NCI-H1694 (cell line): ENCODE measurements at places on chromosomes 3 and 15.

DNA sequence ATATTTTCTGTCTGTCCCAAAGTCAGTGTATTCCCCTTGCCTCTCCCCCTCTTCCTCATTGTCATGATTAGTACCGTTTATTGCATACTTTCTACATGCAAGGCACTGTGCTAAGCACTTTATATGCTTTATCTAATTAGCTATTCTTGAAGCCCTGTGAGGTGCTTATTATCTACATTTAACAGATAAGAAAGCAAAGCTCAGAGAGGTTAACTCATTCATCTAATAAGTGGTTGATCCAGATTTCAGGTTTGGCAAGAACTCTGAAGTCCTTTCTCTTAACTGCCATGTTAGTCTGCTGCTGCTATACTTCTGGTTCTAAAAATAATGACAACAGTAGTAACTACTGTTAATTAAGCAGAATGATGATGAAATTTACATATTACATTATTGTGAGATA lies 13.5 kb downstream of the IQGAP1 start:
- DNase-seq, result no peak

GRCh38 chr3:19526071-19526470 lies 377.8 kb downstream of the KCNH8 start:
- DNase-seq, result no peak

- DNase-seq, result no peak
These were observed 21.8 kb downstream of the MGLL start for GRCh38 chr3:127800508-127800907.

GRCh38 chr3:149527531-149528339 lies 53.2 kb downstream of the TM4SF4 start:
- DNase-seq, result no peak

GRCh38 chr15:63888146-63888545 lies 54.4 kb upstream of the HERC1 start:
- no peak for DNase-seq

- DNase-seq, result no peak
These were observed 21.0 kb downstream of the PRICKLE2 start for GRCh38 chr3:64203969-64204908.

- DNase-seq, result no peak
These were observed 112.9 kb downstream of the CNTN4 start for GRCh38 chr3:2211568-2211967.

GRCh38 chr3:45940781-45941365 lies 2.4 kb upstream of the CXCR6 start:
- DNase-seq, result no peak

GRCh38 chr15:27250223-27250622 lies 279.2 kb downstream of the GABRG3 start:
- no peak for DNase-seq

DNA sequence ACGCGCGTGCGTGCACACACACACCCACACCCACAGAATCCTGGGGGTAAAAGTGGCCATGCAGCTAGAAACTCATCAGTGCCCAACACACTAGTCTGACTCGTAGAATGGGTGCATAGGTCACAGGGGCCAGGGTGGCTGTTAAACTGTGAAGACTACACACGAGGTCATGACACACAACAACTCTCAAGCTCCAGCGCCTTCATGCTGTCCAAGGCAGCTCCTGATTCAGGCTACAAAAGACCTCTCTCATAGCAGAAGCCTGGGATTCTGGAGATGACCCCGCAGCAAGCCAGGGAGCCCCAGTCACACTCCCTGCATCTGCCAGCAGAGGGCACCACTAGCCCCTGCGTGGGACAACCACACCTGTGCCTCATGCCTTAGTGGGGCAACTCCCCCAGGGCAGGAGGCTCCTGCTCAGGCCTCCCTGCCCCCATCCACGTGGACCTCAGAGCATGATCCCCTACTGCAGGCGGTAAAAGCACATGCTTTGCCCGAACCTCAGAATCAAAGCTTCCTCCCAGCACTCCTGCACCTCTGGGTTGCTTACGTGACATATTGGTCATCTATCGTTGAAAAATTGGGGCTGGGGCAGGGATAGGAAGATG lies 93.1 kb downstream of the LRIG1 start:
- DNase-seq, result no peak

- no peak for DNase-seq
These were observed 264.2 kb downstream of the ROBO2 start for GRCh38 chr3:77303955-77304699.

- no peak for DNase-seq
These were observed 1.1 kb upstream of the SETD5 start for GRCh38 chr3:9396301-9396631.

- DNase-seq, result no peak
These were observed 134.2 kb upstream of the NSMCE3 start for GRCh38 chr15:29403772-29404171.

DNA sequence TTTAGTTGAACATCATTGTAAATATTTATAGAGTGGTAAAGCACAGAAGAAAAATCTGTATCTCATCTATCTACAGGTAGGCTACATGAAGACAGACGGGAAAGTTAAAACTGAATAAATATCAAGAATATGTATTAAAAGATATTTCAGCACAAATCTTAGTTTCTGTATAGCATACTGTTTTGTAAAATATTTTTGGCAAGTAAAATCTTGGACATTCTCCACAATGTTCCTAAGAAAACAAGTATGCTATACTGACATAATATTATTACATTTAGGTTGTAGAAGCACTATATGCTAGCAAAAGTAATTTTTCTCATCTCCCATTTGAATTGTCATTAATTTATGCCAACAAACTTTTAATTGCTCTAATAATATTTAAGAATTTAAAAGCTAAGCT lies 326.4 kb upstream of the ARL6 start:
- no peak for DNase-seq

DNA sequence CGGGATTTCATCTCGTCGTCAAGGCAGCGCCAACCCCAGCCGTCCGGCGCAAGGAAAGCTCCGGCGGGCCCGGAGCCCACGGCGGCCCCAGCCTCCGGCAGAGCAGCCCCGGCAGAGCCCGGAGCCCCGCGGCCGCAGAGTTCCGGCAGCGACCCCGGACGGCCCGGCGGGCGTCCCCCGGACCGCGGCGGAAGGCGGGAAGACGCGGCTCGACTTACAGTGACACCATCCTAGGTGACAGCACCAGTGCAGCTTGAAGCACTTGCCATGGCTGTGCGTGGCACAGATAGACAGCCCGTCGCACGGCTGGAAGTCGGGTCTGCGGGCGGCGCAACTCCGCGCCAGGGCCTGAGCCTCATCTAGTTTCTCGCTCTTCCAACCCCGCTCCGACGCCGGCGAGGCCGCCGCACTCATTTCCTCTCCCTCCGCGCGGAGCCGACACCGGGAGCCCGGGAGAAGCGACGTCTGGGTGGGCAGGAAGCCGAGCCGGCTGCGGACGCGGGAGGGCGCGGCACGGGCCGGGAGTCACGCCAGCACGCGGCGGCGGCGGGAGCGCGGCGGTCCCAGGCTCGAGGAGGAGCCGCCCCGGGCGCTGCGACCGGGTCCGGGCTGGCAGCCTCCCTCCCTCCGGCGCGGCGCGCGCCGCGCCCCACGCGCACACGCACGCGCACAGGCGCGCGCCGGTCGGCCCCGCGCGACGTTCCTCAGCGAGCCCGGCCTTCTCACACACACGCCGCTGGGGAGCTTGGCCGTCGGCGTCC lies at the start of gene C3orf70:
C3orf70 (minus strand) TSS at position 651 of the 761 bp plus-strand sequence; CDS start at position 414, 237 bp downstream.
- no peak for DNase-seq

- no peak for DNase-seq
These were observed 40.4 kb upstream of the CTNNB1 start for GRCh38 chr3:41158947-41159346.

DNA sequence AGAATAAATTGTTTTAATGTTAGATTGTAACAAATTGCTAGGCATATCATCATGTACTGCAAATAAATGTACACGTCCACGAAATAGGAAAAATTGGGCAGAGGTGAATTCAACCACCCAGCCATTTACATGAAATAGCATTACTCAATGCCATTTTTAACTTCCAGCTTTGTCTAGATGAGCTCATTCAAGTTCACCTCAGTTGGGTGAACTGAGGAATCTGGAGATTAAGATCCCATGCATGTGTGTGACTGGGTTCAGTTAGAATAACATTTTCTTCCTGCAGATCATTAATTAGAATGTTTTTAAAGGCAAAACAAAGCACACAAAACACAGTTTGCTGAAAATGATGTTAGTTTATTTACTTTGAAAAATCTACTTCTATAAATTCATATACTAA lies 767.8 kb upstream of the GOLIM4 start:
- no peak for DNase-seq

GRCh38 chr3:47614788-47615187 lies 36.1 kb upstream of the CSPG5 start:
- no peak for DNase-seq

DNA sequence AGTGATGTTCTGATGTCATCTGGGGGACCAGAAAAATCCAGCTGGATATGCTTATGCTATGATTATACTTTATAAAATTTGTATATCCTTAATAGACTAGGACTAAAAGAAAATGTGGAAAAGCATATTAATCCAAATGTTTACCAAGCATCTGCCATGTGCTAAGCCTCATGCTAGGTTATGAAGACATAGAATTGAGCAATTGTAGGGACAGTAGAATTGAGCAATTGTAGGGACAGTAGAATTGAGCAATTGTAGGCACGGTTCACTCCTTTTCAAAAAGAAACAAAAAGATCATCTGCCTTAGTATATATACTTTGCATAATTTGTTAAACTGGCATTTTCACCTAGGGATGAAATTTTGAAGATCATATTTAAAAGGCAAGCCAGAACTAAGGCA lies 18.3 kb downstream of the ABHD5 start:
- DNase-seq, result no peak

GRCh38 chr3:70550723-70551319 lies 238.4 kb upstream of the MDFIC2 start:
- peak; percentile 3 for DNase-seq

DNA sequence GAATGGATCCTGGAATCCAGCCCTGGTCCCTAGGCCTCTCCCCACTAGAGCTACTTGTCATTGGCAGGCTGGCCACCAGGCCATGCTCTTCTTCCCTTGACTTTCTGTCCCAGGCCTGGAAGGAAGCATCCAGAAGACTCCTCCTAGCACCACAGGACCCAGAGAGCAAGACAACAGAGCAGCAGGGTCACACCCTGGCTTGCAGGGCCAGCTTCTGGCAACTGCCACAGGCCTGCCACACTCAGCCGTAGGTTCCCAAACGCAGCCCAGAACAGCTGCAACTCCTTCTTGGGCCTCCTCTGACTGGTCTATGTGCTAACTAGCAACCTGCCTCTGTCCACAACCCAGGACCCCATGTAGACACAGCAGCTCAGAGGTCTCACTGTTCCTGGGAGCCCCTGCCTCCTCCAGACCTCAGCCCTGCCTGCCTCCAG lies 36.8 kb upstream of the RPL32 start:
- DNase-seq, result no peak

GRCh38 chr15:101381671-101382212 lies 86.7 kb upstream of the SNRPA1 start:
- DNase-seq, result no peak

- DNase-seq, result no peak
These were observed 169.4 kb downstream of the LRTM1 start for GRCh38 chr3:54758461-54758860.

GRCh38 chr3:123139522-123139921 lies 62.2 kb upstream of the SEC22A start:
- no peak for DNase-seq

DNA sequence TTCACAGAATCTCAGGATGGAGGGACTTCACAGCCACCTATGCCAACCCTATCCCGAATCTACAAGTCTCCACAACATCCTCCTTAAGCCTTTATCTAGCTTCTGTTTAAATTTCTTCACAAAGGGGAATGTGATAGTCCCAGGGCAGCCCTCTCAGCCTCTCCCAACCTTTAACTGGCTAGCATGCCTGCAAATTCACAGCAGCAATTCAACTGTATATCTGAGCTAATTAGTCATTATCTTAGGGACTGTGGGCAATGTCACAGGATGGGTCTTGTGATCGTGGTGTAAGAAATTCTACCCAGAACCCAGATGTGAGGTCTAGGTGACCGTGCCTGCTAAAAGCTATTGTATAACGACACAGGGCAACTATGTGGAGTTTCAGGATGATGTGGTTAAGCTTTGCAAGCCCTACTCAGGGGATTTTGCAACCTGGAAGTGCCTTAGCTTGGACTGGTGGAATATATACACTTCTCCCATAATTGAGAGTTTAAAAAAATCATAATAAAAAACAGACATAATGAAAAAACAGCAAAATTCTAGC lies 65.5 kb upstream of the FBN1 start:
- no peak for DNase-seq

DNA sequence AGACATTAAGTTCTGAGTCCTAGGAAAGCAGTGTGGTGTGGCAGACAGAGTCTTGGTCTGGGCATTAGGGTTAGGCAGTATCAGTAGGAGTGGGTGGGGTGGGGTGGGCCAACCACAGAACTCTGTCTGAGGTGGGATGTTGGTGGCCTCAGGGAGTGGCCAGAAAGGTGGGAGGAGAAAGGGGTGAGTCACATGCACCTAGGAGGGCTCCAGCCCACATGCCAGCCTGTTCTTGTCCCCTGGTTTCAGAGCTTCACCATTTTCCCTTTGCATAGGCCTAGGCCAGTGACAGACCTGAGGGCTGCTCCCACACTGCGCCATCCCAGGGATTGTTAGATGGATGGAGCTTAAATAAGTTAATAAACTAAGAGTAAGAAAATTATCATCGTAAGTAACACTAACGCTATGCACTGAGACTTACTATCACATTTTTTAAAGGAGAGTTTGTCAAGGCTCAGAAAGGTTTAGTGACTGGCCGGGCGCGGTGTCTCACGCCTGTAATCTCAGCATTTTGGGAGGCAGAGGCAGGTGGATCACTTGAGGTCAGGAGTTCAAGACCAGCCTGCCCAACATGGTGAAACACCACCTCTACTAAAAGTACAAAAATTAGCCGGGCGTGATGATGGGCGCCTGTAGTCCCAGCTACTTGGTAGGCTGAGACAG lies 33.8 kb downstream of the DNASE1L3 start:
- DNase-seq, result no peak

GRCh38 chr3:86948822-86949221 lies 42.1 kb downstream of the VGLL3 start:
- no peak for DNase-seq

GRCh38 chr15:63523306-63523990 lies 19.1 kb downstream of the USP3 start:
- no peak for DNase-seq

DNA sequence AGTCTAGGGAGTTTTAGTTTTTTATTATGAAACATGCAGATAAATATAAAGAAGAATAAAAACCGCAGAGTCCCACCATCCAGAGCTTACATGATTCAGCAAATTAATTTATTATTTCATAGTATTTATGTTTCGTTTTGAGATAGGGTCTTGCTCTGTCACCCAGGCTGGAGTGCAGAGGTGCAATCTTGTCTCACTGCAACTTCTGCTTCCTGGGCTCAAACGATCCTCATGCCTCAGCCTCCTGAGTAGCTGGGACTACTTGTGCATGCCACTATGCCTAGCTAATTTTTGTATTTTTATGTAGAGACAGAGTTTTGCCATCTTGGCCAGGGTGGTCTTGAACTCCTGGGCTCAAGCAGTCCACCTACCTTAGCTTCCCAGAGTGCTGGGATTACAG lies 13.6 kb downstream of the RNF13 start:
- no peak for DNase-seq

GRCh38 chr3:180492047-180492446 lies 109.9 kb upstream of the TTC14 start:
- no peak for DNase-seq

GRCh38 chr3:173737167-173737808 lies 339.7 kb downstream of the NLGN1 start:
- no peak for DNase-seq
